Liver (tissue), 10 donors: ENCODE measurements at places on chromosomes 6 and 20.
A peak's percentile ranks its signal among the peaks of the same experiment; 100 is the strongest.

- no peaks in the 10 kb centered on the region for H3K27me3 ChIP-seq
- H3K4me3 ChIP-seq = no peak overlapping the region
- no peak for DNase-seq
- no peaks in the 10 kb centered on the region for H3K36me3 ChIP-seq
- no peak overlapping the region for H3K27ac ChIP-seq
- H3K4me1 ChIP-seq = no peaks in the 10 kb centered on the region
These were observed 59.2 kb downstream of the ANKRD6 start for GRCh38 chr6:89492025-89492640.

- no peaks in the 10 kb centered on the region for H3K27me3 ChIP-seq
- no peaks in the 10 kb centered on the region for H3K4me1 ChIP-seq
- no peaks in the 10 kb centered on the region for H3K36me3 ChIP-seq
- no peak overlapping the region for H3K4me3 ChIP-seq
- no peak for DNase-seq
- no peak overlapping the region for H3K27ac ChIP-seq
These were observed 332.7 kb downstream of the CENPW start for GRCh38 chr6:126672649-126673048.

- H3K4me3 ChIP-seq = no peak overlapping the region
- no peaks in the 10 kb centered on the region for H3K27me3 ChIP-seq
- H3K27ac ChIP-seq = no peak overlapping the region
- no peaks in the 10 kb centered on the region for H3K36me3 ChIP-seq
- no peaks in the 10 kb centered on the region for H3K4me1 ChIP-seq
These were observed 840.0 kb downstream of the FRK start for GRCh38 chr6:115220551-115221159.

DNA sequence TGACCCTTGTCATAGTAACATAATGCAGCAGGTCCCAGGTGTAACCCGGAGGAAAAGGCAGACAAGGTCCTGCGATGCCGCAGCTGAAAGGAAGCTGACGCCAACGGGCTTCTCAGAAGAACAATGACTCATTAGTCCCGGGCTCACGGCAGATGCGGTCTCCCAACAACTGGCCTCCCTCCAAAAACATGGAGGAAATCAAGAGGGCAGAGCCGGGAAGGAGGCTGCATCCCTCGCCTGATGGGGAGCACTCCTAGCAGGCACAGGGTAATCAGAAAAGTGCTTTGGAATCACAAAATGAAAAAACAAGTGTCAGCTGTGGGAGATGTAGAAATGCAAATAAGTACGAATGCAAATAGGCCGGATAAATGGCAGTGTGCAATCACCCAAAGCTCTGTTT, 165.2 kb upstream of the AGPAT4 start:
- H3K36me3 ChIP-seq = no peaks in the 10 kb centered on the region
- H3K27me3 ChIP-seq = no peaks in the 10 kb centered on the region
- H3K4me1 ChIP-seq = no peaks in the 10 kb centered on the region
- H3K27ac ChIP-seq = no peak overlapping the region
- H3K4me3 ChIP-seq = no peak overlapping the region
- no peak for DNase-seq

DNA sequence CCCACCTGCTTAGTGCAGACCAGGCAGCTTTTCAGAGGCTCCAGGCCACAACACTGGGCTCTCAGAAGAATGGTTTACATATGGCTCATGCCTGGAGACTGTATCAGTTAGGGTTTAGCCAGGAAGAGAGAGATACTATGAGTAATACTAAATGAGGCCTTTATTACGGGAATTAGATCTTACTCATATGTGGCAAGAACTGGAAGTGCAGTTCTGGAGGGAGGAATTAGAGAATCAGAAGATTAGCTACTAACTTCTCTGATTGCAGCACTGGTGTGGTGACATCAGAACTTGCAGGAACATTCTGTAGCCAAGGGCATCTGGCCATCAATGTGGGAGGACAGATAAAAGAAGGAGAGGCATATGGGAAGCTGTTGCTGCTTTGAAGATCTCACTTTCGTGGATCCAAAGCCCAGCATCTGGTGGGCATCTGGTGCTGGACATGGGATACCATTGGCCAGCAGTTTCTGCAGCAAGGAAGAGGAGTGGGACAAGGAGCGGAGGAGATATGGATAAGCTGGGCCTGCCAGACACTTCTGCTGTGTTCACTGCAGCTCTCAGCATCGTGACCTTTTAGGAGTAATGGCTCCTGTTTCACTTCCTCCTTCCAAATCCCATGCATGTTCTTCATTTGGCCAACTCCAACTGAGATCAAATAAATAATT, 248.5 kb downstream of the BTBD3 start:
- DNase-seq = no peak
- H3K4me3 ChIP-seq = no peak overlapping the region
- no peaks in the 10 kb centered on the region for H3K4me1 ChIP-seq
- no peaks in the 10 kb centered on the region for H3K36me3 ChIP-seq
- H3K27me3 ChIP-seq = no peaks in the 10 kb centered on the region
- no peak overlapping the region for H3K27ac ChIP-seq

DNA sequence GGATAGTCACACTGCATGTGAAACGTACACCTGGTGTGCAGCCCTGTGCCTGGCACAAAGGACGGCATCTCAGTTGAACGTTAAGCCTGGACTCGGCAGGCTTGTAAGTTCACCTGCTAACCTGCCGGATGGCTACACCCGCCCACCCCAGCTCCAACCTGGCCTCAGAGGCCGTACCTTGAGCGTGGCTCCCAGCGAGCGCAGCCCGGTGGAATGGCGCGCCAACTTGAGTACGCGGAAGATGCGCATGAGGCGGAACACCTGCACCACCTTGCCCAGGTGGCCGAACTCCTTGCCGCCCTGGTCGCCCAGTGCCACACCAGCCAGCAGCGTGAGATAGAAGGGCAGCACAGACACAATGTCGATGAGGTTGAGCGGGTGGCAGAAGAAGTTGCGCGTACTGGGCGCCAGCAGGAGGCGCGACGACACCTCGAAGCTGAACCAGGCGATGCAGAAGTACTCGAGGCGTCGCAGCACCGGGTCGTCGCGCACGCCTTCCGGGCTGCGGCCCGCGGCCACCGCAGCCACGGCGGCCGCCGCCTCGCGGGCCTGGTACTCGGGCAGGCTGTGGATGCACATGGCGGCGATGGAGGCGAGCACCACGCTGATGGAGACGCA, 3.3 kb downstream of the KCNS1 start:
- peak overlapping the region; percentile 12 for H3K4me3 ChIP-seq
- H3K27ac ChIP-seq = no peak overlapping the region
- no peaks in the 10 kb centered on the region for H3K36me3 ChIP-seq
- no peak for DNase-seq

- peaks cover 59% of the 10 kb centered on the region for H3K36me3 ChIP-seq
- no peaks in the 10 kb centered on the region for H3K4me1 ChIP-seq
- H3K4me3 ChIP-seq = no peak overlapping the region
- H3K27me3 ChIP-seq = no peaks in the 10 kb centered on the region
These were observed 58.0 kb downstream of the GINS1 start for GRCh38 chr20:25465243-25466135.

DNA sequence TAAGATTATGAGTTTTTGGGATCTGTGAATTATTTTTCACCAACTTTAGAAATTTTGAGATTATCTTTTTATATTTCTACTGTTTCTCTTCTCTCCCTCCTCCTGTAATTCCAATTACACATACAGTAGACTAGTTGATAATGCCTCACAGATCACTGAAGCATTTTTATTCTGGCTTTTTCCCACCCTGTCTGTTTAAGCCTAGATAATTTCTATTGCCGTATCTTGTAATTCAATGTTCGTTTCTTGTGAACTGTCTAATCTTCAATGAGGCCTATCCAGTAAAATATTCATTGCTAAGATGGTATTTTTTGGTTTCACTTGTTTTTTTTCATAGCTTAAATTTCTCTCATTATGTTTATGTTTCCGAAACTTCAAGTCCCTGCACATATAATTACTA, 12.0 kb downstream of the MDN1 start:
- no peaks in the 10 kb centered on the region for H3K27me3 ChIP-seq
- DNase-seq = no peak
- no peaks in the 10 kb centered on the region for H3K36me3 ChIP-seq
- H3K4me1 ChIP-seq = no peaks in the 10 kb centered on the region

DNA sequence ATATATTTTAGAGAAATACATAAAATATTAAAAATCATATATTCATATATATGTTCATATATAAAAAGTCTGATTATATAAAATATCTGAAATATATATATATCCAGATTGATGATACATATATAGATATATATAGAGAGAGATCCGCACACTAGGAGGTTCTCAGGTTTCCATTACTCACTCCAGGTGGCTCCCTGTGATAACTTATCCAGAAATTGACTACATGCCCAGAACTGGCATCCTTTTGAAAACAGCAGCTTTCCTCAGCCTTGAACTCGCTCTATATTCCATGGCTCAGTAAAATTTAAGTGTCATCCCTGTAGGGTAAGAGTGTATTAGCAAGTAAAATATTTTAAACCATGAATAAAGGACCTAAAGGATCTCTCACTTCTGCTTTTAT, 206.8 kb downstream of the TINAG start:
- H3K36me3 ChIP-seq = no peaks in the 10 kb centered on the region
- no peak overlapping the region for H3K4me3 ChIP-seq
- no peaks in the 10 kb centered on the region for H3K4me1 ChIP-seq
- H3K27ac ChIP-seq = no peak overlapping the region
- no peaks in the 10 kb centered on the region for H3K27me3 ChIP-seq
- no peak for DNase-seq

GRCh38 chr6:136566007-136566487, 15.8 kb upstream of the MAP7 start:
- peaks cover 6% of the 10 kb centered on the region for H3K4me1 ChIP-seq
- no peak overlapping the region for H3K4me3 ChIP-seq
- H3K36me3 ChIP-seq = peaks cover under 1% of the 10 kb centered on the region
- H3K27me3 ChIP-seq = no peaks in the 10 kb centered on the region

DNA sequence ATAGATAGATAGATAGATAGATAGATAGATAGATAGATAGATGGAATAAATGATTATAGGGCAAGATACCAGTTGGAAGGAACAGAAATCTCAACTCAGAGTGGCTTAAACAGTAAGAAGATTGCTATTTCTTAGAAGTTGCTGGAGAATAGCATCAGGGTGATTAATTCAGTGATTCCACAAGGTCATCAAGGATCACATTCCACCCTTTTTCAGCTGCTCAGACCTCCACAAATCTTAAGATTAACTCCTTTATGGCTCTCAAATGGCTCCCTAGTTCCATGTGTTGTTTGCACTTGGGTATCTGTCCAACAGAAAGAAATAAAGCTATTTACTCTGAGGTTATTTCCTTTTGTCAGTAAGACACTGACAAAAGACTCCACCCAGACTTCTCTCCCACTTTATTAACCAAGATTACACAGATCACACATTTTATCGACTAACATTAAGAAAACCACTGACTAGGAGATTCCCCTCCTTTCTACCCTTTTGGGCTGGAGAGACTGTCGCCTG, 68.3 kb upstream of the KIF16B start:
- no peak overlapping the region for H3K4me3 ChIP-seq
- no peaks in the 10 kb centered on the region for H3K36me3 ChIP-seq
- no peaks in the 10 kb centered on the region for H3K27me3 ChIP-seq
- no peak overlapping the region for H3K27ac ChIP-seq
- no peak for DNase-seq

DNA sequence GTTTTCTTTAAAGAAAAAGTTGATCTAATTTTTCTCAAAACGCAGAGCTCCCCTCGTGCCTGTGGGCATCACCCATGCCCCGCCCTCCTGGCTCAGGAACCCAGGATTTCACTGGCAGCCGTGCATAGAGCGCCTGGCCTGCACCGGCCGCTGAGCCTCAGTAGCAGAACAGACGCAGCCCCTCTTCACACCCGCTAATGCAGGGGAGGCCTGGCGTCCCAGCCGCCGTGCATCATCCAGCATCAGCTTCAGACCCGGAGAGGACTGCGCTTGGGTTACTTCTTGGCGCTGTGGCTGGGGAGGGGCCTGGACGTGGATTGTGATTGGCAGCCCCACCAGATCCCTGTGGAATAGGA, 18.1 kb downstream of the RBM38 start:
- H3K27ac ChIP-seq = no peak overlapping the region
- no peak for DNase-seq
- H3K4me3 ChIP-seq = no peak overlapping the region
- peaks cover 29% of the 10 kb centered on the region for H3K36me3 ChIP-seq
- no peaks in the 10 kb centered on the region for H3K4me1 ChIP-seq
- no peaks in the 10 kb centered on the region for H3K27me3 ChIP-seq

DNA sequence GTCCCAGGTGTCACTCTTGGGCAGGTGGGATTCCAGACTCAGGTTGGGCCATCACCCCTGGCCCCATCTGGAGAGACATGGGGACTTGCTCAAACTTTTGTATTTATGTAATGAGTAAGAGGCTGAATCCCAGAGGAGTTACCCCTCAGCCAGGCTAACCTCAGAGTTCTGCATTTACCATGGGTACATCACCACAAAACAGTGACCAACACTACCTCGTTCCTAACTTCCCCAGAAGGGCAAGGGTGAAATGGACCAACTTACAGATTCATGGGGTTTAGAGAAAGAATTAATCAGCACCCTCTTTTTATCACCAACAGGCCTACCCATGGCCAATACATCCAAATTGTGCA, 259.9 kb upstream of the MARCKS start:
- no peaks in the 10 kb centered on the region for H3K36me3 ChIP-seq
- no peak for DNase-seq
- no peak overlapping the region for H3K27ac ChIP-seq
- no peak overlapping the region for H3K4me3 ChIP-seq
- H3K27me3 ChIP-seq = no peaks in the 10 kb centered on the region
- H3K4me1 ChIP-seq = no peaks in the 10 kb centered on the region

DNA sequence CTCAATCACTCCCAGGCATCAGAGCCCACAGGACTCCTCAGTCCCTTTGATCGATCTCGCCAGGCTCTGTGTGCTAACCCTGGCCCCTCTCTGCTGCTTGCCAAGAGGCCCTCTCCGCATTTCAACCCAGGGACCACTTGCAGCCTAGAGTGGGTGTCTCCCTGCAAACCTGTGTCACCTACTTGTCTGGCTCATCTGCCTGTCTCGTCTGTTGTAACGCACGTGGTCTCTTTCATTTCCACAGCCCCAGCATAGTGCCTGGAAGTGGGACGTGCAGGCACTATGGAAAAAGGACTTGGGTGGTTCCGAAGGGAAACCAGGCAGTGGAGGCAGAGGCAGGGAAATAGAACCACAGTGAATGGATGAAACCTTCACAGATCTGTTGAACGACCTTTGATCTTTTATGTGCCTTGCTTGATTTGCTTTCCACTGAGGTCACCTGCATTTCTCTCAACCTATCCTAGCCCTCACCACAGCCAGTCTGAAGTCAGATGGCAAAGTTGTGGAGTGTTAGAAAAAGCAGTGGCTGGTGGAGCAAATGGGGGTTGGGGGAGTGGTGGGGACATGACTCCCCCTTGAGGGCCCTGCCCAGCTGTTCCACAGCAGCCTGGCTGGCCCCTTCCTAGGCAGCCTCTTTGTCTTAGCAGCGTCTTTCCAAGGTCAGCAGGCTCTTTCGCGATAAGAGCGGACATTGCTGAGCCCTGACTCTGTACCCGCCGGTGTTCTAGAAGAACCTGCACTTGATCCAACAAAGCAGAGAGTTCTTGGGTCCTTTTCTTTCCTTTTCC, 55.8 kb upstream of the TAGAP start:
- H3K27me3 ChIP-seq = no peaks in the 10 kb centered on the region
- H3K27ac ChIP-seq = no peak overlapping the region
- DNase-seq = peak; percentile 21
- H3K36me3 ChIP-seq = no peaks in the 10 kb centered on the region
- no peak overlapping the region for H3K4me3 ChIP-seq
- no peaks in the 10 kb centered on the region for H3K4me1 ChIP-seq
